ENCODE measurements at places on chromosomes 7 and 10.

- no peak for DNase-seq
Measured at GRCh38 chr7:39673868-39674267, 50.5 kb downstream of the RALA start.

DNA sequence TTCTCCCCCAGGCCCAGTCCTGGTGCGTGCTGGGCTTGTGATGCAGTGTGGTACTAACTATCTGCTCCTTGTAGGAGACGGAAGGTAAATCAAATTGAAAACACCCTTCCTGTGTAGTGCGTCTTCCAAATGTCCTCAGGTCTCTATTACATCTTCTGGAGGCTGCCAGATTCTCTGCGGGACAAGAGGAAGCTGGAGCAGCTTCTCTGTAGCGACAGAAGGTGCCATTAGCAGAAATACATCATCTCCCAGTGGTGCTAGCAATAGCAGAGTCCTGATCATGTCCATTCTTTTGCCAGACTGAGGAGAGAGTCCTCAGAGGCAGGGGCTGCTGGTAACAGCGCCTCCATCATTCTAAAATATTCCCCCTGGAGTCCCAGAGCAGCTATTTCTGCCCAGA, 675.2 kb downstream of the LRMDA start:
- DNase-seq: no peak

- no peak for DNase-seq
Measured at GRCh38 chr7:3238525-3239210, 62.4 kb upstream of the SDK1 start.

- no peak for DNase-seq
Measured at GRCh38 chr7:27930910-27931476, 191.0 kb downstream of the TAX1BP1 start.

- no peak for DNase-seq
Measured at GRCh38 chr7:99419323-99420021, 10.7 kb downstream of the BUD31 start.

DNA sequence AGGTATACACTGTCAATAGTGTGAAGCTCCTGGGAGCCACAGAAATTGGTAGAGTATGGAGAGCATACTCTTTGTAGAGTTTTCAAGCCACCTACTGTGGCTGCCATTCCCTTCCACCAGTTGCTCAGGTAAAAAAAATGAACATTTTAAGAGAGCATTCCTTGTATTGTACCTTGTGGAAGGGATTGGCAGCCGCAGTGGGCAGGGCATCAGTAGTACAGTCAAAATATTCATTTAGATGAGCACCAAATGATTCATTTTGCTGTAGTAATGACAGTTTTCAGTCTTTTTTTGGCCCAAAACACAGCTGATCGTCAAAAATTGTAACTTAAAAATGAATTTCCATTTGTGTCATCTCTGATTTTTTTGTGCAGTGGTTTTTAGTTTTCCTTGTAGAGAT, 304.9 kb downstream of the ATRNL1 start:
- DNase-seq: no peak

DNA sequence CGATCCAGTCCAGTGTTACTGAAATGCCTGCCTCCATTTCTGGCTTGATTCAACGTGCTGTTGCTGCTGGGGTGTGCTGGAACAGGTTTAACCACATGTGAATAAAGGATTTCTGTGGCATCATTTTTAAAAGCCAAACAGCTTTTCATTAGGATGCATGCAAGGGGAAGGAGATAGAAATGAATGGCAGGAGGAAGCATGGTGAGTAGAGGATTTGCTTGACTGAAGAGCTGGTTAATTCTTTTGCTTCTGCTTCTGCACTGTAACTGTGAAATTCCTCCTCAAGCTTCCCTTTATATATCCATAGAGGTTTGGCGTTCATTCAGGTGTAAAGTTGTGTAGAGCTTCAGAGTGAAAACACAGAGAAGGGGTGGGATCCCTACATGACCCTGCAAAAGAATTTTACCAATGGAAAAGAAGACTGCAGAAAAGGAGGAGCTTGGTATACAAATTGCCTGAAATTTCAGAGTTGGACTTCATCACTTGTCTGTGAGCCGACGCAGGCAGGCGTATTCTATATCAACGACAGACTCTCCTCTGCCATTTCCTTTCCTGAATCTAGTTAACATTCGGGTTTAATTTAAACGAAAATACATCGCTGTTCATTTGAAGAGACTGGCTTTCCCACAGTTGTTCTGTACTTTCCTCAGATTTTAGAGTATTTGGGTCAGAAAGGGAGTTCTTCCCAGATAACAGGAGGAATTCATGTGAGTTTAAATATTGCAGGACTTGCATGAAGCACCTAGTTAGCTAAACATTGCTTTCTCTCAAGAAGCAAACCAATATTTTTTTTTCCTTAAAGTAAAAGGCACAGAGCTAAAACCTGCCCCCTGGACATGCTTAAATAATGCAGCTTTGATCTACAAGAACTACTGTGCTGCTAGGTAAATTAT, at the start of gene SOSTDC1:
SOSTDC1 (minus strand) TSS at position 270 of the 893 bp plus-strand sequence; CDS start at position 200, 70 bp downstream.
- DNase-seq: no peak

DNA sequence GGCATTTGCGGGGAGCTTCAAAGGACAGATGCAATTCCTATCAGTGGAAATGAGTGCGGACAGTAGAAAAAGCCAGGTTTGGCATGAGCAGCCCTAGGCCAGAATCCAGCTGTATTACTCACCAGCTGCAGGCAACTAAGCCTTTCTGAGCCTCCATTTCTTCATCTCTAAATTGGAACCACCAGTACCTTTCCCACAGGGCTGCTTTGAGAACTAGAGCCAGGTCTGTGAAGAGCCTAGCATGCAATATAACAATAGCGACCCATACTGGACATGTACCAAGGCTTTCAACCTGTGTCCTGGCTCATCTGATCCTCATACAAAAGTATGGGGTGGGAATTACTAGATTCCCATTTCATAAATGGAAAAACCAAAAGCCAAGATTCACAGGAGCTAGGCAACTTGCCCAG, 101.0 kb downstream of the GSAP start:
- no peak for DNase-seq
